ENCODE measurements at places on chromosomes 16 and 17.

- DNase-seq = no peak
Measured at GRCh38 chr17:47636273-47637030, 13.3 kb upstream of the KPNB1 start.

GRCh38 chr16:64410306-64410705 is 711.6 kb downstream of the CDH11 start:
- no peak for DNase-seq

DNA sequence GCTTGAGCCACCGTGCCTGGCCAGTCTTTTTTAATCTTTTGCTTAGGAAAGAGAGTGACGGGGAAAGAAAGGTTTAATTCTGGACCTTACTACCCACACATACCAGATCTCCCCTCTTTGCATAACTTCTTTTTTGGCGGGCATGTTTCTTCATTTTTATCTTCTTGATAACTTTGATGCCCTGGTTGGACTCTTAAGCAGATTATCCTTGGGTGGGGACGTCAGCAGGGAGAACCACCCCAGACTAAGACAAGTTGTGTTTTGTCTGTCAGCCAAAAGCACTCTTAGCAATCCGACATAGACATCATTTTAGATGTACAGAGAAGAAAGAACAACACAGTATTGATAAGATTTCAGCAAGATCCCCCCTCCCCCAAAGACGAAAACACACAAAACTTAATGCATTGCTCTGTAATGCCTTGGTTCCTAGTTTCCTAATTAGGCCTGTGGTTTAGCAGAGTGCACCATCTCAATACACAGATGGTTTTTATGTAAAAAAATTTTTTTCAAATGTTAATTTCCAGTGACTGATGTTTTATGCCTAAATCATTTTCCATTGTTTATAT is 99.9 kb downstream of the MSI2 start:
- DNase-seq = no peak

DNA sequence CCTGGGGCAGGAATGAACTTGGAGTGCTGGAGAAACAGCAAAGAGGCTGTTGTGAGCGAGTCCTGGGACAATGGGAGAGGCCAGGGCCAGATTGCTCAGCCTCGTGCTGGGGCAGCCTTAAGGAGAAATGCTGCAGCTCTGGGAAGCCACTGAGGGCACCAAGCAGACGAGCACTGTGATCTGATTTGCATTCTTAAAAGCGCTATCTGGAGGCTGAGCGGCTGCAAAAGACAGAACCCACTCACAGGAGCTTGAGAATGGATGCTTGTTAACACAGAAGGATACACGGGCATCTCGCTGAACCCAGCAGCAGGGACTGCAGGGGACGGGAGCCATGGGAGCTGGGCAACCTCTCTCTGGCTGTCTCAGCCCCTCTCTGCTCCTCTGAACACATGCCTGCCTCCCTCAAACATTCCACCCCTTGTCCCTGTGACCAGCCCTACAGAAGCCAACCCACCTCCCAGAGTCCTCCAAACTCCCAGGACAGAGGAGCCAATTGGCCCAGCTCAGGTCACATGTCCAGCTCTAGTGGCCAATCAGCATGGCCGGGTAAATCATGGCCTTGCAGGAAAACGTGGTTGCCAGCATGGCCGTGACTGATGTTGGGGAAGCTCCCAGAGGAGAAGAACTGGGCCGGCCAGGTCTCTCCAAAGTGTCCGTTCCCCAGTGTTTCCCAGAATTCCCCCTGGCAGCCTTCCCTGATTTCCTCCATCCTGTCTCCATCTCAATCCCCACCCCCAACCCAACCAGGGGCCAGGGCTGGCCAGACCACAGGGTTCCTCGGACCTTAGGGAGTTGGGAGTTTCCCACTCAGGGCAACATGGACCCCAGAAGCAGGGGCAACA is 60.3 kb downstream of the GSG1L start:
- no peak for DNase-seq

GRCh38 chr17:68832109-68832802 is 122.9 kb downstream of the ABCA8 start:
- no peak for DNase-seq

GRCh38 chr16:85347213-85347591 is 234.9 kb upstream of the CIBAR2 start:
- DNase-seq = no peak

DNA sequence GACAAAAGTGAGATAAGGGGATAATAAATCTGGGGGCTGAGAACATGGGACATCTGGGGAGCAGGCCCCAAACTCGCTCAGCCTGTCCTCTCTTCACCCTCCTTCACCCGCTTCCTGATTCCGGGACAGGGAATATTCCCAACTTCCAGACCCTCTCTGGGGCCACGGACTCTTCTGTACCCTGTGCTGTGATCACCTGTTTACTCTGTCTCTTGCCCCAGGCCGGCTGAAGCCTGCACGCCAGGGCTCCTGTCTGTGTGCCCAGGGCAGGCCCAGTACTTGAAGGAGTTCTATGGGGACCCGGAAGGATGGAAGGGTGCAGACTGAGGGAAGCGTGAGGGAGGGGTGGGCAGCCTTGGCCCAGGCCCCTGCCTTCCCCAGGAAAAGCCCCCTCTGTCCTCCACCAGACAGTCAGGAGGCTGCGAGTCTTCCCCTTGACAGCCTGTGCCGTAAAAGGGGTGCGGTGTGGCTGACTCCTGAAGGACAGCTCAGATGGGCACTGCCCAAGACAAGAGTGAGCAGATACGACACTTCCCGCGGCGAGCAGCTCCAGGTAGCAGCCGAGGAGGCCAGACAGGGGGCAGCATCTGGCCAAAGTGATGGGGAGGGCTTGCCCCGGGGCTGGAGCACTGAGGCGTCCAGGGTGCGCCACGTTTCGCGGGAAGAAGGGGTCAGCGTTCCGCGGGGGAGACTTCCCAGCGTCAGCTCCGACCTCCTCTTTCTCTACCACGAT is 1.0 kb upstream of the CCNF start:
- DNase-seq = no peak

DNA sequence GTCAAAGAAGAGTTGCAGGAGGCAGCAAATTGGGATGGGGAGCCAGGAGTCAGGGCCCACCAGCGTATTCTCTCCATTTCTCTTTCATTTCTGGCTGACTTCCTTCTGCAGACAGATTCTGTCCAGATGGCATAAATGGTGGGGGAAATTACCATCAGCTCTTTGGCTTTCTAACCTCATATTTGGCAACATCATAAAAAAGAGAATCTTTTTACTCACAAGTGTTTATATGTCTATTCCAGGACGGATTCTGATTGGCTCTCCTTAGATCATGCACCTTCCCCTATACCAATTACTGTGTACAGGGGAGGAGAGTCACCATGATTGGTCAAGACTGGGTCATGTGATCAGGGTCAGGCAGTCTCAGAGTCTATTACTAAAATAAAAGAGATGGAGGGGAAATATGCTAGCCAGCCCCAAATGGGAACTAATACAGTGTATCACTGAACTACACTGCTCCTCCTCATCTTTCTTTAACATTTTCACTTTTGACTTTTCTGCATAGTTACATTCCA is 537.1 kb upstream of the EEF2KMT start:
- no peak for DNase-seq

DNA sequence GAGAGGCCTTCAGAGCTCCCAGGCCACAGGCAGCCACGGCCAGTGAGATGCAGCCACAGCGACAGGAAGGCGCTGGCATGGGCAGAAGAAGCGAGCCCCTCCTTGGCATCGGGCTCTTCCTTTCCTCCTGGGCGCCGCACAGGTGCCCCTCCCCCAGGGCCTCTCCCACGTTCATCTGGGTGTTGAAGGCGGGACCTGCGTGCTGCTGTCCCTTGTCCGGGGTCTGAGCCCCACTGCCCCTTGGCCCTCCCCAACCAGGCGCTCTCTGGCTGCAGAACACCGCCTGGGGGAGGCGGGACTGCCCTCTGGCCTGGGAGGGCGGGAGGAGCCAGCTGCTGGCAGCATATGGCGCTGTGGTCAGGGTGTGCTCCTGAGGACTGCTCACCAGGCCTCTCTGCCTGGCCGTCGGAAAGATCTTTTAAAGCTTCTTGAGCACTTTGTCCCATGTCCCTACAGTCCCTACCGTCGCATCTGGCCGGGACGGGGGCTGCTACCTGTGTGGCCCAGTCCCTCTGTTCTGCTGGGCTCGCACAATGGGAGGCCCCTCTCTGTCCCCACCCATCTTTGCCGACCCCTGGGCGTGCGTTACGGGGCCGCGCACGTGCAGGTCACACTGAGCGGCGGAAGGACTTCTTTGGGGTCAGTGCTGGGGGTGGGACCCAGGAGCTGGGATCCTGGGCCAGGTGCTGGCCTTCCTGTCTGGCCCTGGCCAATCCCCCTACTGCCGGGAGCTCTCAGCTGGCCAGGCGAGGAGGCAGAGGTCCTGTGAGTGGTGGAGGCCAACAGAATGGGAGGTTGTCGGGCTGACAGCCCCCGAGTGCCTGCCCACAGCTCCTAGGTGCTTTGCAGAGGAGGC is 1.7 kb downstream of the SLC25A10 start:
- no peak for DNase-seq

GRCh38 chr16:58028541-58029070 is 3.1 kb downstream of the MMP15 start:
- no peak for DNase-seq

- peak; percentile 56 for DNase-seq
Measured at GRCh38 chr16:23803591-23804123, 32.1 kb upstream of the PRKCB start.

GRCh38 chr16:65314627-65315008 is 192.8 kb upstream of the CDH11 start:
- no peak for DNase-seq

DNA sequence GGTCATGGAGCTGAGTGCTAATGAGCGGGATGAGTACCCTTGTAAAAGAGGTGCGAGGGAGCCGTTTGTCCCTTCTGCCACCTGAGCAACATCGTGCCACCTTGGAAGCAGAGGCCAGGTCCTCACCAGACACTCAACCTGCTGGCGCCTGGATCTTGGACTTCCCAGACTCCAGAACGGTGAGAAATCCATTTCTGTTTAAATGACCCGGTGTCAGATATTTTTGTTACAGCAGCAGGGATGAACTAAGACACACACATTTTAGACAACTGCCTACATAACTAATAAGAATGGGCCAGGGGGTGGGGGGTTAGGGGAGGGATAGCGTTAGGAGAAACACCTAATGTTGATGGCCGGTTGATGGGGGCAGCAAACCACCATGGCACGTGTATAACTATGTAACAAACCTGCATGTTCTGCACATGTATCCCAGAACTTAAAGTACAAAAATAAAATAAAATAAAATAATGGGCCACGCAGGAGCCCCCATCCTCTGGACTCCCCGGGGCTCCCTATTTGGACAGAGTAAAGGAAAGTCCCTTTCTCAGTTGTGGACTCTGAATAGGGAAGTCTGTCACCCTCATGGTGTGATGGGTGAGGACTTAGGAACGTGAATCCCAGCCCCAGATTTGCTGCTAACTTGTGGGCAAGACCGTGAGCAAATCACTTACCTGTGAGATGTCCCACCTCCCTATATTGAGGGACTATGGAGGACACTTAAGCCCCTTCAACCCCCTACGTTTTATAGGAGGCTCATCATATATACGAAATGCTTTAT is 60.6 kb upstream of the DNAH17 start:
- DNase-seq = no peak

- no peak for DNase-seq
Measured at GRCh38 chr16:626787-627453, 3.9 kb upstream of the WFIKKN1 start.

DNA sequence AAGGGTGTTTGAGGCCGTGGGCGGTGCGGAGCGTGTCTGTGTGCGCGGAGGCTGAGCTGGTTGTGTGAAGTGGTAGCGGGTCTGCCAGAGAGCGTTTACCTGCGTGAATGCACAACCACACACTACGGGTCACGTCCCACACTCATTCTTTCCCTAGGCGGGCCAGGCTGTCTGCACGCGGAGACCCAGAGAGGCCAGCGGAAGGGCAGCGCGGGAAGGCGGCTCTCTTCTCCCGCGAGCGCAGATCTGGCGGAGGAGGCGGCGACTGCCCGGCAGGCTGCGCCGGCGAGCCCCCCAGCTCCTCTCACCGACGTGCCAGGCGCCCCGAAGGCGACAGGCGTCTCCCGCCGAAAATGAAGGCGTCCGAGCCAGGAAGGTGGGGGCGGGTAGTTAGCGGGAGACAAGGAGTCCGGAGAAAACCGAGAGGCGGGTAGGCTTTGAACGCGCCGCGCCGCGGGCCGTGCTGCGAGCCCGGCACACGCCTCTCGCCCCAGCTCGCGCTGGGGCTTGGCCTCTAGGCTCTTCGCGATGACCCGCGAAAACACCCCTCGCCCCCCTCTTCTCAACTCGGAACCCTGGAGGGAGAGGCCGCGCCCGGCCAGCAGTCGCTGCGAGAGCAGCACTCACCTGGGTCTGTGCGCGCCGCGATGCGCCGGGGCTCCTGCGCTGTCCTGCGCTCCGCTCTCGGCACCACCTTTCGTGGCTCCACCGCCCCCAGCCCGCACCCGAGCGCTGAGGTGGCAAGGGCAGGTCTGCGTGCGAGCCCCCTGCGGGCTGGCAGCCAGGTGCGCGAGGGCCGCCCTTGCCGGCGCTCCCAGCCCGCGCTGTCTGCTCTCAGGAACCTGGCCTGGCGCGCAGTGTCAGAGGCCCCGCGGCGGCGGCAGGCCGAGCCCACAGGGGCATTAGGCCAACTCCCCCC is 2.0 kb upstream of the FOXF1 start:
- no peak for DNase-seq

DNA sequence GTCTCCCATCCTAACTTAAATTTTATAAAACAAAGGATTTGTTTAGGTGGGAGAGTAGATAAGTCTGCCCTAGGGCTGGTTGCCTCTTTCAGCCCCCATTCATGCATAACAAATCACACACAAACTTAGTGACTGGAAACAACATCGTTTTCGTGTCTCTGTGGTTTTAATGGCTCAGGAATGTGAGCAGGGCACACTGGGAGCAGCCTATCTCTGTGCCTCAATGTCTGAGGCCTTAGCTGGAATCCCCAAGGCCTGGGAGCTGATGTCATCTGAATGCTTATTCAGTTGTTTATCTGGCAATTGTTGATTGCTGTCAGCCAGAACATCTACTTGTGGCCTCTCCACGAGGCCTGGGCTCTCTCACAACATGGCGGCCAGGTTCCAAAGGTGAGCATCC is 101.9 kb upstream of the HSBP1 start:
- DNase-seq = no peak

DNA sequence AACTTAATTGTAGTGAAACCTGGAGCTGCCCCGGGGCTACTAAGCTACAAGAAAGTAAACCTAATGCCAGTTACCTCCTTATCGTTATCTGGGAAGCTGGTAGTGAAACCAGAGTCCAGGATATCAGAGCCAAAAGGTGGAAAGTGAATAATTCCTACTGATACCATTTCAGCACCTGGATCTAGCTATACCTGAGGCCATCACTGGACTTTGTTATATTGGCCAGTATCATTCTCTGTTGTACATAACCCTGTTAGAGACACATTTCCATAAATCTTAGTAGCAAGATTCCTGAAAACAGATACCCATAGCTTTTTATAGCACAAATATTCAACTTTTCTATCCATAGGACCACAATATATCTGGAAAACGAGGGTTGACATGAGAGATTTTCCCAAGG is 538.0 kb downstream of the GRIN2A start:
- no peak for DNase-seq

GRCh38 chr17:7240375-7240774 is 1.1 kb upstream of the PHF23 start:
- no peak for DNase-seq

DNA sequence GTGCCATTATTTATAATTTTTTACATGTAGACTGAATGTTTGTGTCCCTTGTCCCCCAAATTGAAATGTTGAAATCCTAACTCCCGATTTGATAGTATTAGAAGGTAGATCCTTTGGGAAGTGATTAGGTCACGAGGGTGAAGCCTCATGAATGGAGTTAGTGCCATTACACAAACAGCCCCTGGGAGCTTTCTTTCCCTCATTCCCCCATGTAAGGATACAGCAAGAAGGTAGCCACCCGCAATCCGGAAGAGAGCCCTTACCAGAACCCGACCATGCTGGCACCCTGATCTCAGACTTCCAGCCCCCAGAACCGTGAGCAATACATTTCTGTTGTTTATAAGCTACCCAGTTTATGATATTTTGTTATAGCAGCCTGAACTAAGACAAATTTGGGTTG is 143.2 kb downstream of the NPIPB5 start:
- no peak for DNase-seq
